Glomerular endothelial cell (primary cell): ENCODE measurements at places on chromosomes 12 and 14. TPM values are rescaled to one million over a fixed set of nuclear protein-coding genes. Genes with fewer than 3 reads are reported as not detected.

SVOP gene
- total RNA-seq, result not detected in 2 replicates

ADGRD1 gene
- not detected in 2 replicates for total RNA-seq

SLCO1C1 gene
- not detected in 2 replicates for total RNA-seq

NEDD8 gene
- 226 and 248 TPM in 2 replicates for total RNA-seq

NOVA1 gene
- total RNA-seq, result 0.87 and 4.5 TPM in 2 replicates

GPR84 gene
- not detected in 2 replicates for total RNA-seq

CCDC175 gene
- total RNA-seq, result not detected in 2 replicates

DNA sequence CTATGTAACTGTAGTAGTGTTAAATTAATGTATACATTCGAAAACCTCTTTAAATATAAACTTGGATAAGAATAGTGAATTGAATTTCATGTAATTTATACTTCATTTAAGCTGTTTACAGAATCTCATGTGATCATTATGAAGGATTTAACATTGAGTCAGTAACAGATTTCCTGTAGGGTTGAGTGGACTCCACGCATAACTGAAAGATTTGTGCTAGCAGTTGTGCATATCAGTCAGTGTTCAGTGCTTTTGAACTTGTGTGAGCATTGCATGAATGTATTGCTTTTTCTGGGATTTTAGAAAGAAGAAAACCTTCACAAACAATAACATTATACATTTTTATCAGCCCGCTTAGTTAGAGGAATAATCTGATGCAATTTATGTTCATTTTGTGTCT lies 1435.3 kb downstream of the LRFN5 start:
- no peak for DNase-seq

- no peak for DNase-seq
Measured at GRCh38 chr14:36022765-36023410, 153.6 kb downstream of the PTCSC3 start.

DNA sequence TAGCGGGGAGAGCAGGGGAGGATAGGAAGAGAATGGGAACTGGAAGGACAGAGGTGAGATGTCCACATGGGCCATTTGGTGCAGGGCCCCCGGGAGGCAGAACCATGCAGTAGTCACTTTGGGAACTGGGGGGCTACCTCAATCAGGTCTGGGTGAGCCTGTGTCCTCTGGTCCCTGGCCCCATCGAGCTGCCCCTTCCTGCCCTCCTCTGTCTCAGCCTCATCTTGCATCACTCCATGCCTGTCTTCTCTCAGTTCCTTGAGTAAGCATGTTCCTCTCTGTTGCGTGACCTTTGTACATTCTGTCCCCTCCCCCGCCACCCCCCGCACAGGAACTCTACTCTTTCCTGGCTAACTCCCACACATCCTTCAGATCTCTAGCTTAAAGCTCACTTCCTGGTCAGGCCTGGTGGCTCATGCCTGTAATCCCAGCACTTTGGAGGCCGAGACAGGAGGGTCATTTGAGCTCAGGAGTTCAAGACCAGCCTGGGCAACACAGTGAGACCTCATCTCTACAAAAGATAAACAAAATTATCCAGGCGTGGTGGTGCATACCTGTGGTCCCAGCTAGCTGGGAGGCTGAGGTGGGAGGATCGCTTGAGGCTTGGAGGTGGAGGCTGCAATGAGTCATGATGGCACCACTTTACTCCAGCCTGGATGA lies 23.2 kb downstream of the FOS start:
- DNase-seq, result no peak

- no peak for DNase-seq
Measured at GRCh38 chr12:39352471-39353017, 90.4 kb downstream of the KIF21A start.

GRCh38 chr12:25241167-25242020 lies 9.3 kb downstream of the KRAS start:
- no peak for DNase-seq

- DNase-seq, result no peak
Measured at GRCh38 chr12:109523071-109523470, 45.6 kb downstream of the UBE3B start.

DNA sequence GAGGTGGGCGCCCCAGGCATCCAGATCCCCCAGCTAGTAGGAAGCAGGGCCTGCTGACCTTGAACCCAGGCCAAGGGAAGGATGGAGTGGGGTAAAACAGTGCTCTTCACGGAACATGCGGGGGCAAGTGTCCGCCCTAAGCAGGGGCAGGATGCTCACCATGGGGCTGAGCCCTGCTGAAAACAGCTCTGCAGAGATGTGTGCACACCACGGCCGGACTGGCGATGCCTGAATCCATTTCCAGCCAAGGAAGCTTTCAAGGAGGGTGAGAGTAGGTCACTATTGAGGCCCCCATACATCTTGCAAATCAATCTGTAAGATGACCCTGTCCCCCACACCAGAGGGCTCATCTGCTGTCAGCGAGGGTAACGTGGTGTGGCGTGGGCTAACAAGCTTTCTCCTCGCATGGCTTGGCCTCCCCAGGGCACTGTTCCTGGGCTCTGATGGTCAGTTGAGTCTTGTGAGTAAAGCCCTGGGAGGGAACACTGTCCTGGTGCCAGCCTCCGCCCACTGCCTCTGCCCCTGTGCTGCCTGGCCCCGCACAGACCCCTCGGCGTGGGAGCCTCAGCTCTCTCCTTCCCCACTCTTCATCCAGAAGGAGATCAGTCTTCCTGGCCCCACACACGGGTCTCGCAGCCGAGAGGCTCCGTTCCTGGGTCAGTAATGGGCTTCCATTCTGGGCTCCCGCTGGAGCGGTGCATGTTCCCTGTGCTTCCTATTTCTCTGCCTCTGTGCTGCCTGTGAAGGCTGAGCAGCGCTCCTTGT lies 69.1 kb downstream of the CCDC92 start:
- DNase-seq, result no peak

DNA sequence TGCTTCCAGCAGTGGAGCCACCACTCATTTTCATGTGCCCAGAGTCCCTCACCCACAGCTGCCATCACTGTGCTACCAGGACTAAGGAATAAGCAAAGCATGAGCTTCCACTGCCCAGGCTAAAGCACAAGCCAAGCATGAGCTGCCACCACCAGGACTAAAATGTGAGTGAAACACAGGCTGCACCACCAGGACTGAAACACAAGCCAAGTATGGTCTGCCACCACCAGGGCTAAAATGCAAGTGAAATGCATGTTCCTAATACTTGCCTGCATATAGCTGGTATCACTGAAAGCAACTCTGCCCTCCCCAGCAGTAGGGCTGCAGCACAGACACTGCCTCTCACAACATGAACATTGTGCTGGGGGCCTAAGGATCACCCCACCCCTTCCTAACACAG lies 30.0 kb downstream of the CEP83 start:
- DNase-seq, result no peak

DNA sequence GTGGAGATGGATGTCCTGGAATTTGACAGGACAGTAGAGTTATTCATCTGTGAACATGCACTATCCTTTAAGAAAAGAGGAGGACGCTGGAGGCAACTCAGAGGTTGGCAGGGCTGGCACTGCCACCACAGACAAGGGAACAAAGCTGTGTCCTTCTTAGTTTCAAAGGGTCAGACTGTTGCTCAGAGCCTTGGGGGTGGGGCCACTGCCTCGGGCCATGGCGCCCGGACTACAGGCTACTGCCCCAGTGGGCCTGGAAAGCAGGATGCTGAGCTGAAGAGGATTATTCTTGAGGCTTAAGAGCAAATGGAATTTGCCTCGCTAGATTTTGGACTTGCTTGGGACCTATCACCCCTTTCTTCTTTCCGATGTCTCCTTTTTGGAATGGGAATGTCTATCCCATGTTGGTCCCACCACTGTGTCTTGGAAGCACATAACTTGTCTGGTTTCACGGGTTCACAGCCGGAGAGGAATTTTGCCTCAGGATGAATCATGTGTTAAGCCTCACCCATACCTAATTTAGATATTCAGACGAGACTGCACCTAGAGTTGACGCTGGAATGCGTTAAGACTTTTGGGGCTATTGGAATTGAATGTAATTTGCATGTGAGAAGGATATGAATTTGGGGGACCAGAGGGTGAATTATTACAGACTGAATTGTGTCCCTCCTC lies 114.8 kb upstream of the RFLNA start:
- no peak for DNase-seq

- DNase-seq, result no peak
Measured at GRCh38 chr12:613996-614395, 49.2 kb downstream of the NINJ2 start.

DNA sequence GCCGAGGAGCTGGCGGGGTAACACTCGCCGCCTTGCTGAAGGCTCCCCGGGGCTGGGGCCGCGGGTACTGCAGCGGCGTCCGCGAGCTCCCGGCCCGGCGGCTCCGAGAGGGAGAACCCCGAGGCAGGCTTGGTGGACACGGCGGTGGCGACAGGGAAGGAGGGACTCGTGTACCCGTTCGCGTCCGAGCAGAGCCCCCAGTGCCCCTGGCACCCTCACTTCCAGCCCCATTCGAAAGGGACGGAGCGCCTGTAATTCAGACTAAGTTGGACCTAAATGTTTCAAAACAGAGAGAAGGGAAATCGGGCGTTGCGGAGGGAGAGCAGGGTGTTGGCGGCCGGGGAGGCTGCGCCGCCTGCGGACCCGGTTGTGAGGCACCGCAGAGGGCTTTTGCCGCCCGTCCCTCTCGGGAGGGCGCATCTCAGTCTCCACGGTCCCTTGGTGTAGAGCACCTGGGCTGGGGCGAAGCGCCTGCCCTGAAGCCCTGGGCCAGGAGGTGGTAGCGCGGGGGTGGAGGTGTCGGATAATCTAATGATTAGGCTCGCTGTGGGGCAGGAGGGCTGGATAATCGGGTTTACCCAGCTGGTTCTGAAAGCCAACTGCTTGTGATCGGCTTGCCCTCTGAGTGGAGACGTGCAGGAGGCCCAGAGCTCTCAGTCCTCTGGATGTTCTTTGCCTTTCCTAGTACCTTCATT lies 771 bp downstream of the DAAM1 start:
- no peak for DNase-seq

GRCh38 chr12:125610292-125610691 lies 545.1 kb downstream of the AACS start:
- DNase-seq, result no peak
